Smooth muscle cell of trachea (primary cell): ENCODE measurements at places on chromosomes 16 and 17. TPM values are rescaled to one million over a fixed set of nuclear protein-coding genes. Genes with fewer than 3 reads are reported as not detected.

Gene HCRT
- not detected in 2 replicates for total RNA-seq

Gene GUCY2D
- 0.17 TPM in 1 of 2 replicates, not detected in the other for total RNA-seq

Gene HLF
- under 0.01 and 0.17 TPM in 2 replicates for total RNA-seq

Gene SLFN14
- not detected in 2 replicates for total RNA-seq

Gene KIF18B
- total RNA-seq: 0.50 and 6.7 TPM in 2 replicates

Gene SLC47A1
- 0.15 and 0.50 TPM in 2 replicates for total RNA-seq

Gene MPRIP
- 86.0 and 106 TPM in 2 replicates for total RNA-seq

Gene HAP1
- total RNA-seq: under 0.01 and 0.17 TPM in 2 replicates

Gene FBRS
- 23.2 and 24.4 TPM in 2 replicates for total RNA-seq
